ENCODE measurements at places on chromosomes 13 and 19.

DNA sequence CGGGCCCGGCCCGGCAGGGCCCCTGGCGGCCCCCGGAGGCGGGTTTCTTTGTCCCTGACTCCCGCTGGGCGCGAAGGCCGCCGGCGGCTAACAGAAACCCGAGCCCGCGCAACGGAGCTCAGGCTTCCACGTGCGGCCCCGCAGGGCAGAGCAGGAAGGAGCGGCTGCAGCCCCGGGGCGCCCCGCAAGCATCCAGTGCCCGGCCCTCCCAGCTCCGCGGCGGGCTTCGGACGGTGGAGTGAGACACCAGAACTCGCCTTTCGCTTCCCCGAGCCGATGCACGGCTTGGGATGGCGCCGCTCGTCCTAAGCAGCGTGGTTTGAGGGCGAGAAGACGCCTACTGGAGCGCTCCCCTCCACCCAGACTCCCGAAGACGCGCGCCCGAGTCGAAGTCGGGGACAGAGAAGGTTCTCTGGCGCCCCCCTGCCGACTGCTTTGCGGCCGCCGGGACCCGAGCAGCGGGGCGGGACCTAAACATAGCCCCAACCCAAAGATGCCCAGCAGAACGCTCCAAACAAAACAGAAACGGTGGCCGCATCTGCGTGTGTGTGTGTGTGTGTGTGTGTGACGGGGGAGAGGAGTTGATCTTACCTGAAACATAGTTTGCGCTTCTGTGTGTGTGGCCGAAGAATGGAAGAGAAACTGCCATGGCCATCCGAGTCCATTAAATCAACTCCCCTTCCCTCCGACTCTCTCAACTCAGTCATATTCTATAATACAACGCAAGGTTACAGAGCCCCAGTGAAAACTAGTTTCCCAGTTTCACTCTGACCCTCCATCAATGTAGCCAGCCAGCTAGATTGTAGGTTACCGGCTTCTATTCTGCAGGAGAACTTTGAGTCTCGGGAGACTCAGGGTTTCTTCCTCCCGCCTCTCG, 629 bp upstream of the FGF9 start:
- no peak for DNase-seq

- no peak for DNase-seq
These were observed 8.4 kb upstream of the IGFL1 start for GRCh38 chr19:46221152-46221551.

GRCh38 chr13:99264051-99264450, 5.9 kb upstream of the GPR18 start:
- no peak for DNase-seq

DNA sequence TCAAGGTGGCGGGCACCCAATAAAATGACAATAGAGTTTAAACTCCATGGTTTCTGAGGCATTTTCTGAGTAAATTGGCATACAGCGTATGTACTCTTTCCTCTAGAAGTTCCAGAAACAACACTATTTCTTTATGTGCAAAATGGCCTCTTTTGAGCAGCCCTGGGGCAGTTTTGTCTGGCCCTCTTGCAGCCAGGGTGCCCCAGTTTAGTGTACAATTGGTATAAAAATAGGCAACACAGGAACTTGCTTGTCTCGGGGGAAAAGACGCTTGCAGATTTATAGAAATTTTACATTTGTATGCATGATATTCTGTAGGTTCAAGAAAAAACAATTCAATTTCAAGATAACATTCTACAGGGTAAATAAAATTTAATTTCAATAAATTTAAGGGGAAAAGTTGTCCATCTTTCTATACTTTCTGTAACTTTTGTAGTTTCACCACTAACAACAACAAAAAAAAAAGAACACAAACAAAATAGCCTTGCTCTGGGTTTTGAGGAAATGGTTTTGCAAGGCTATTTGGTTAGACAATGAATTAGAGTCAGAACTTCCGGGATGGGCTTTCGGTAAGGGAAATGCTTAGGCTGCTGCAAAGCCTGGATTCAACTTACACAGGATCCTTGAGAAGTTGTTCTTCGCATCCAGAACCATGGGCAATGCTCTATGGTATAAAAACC, 45.3 kb downstream of the LRCH1 start:
- DNase-seq, result no peak

DNA sequence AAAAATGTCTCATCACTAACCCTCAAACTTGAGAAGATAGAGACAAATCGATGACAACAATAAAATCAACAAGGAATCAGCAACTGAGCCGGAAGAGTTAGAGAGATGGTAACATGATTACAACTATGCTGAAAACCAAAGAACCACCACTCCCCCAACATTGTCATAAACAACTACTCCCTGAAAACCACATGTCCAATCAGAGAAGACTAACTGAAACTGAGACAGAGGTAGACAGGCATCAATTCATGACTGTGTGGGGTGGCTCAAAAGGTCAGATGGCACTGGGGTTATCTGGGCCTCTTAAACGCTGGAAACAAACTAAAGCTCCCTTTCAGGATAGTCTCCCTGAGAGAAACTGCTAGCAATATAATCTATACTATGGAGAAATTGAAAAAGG, 488.8 kb downstream of the KCTD12 start:
- DNase-seq, result no peak

DNA sequence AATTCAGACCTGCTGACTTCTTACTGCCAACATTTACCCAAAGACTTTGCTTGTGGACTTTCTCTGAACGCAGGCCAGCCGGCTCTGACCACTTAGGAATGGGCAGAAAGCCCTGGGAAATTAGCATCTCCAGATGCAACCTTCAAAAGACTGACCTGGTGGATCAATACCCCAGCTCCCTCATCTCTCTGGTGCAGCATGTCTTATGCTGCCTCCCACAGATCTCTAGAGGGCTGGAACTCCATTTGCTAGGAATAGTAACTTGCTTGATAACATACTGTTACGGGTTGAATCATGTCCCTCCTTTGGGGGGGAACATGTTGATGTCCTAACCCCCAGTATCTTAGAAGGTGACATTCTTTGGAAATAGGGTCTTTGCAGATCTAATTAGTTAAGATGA, 12.9 kb upstream of the SLC25A41 start:
- no peak for DNase-seq

GRCh38 chr19:55169136-55169535, 2.7 kb upstream of the DNAAF3 start:
- DNase-seq, result no peak

DNA sequence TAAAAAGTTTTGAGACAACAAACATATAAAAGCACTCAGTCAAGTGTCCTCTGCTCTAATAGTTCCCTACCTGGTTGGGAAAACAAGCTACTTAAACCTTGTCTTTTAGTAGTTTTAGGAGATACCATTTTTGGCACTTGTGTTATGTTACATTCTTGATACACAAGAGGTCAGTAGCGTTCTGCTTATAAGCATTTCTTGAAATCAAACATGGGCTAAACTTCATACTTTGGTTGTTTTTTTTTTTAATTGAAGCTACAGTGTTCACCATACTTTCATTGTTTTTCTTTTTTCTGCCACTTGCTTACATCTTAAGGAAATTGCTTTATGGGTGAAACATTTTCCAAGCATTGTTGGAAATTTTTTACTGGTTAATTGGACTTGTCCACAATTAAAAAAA, 12.9 kb downstream of the NHLRC3 start:
- DNase-seq, result peak; percentile 3

- no peak for DNase-seq
These were observed 40.4 kb downstream of the LRCH1 start for GRCh38 chr13:46593398-46593797.

GRCh38 chr19:50818859-50819472, 4.6 kb downstream of the KLK1 start:
- DNase-seq, result no peak

DNA sequence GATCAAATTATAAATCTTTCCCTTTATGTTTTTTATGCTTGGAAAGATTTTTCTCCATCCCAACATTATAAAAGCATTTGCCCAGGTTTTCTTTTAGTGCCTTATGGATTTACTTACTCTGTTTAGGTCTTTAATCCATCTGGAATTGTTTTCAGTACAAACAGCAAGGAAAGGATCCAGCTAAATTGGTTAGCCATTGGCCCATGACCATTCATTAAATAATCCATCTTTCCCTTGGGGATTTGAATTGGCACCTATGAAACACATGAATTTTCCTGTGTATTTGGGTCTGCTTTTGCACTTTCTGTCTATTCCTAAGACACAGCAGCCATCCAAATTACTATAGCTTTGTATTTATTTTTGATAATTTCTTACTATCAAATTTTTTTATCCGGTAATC, 28.8 kb upstream of the SHKBP1 start:
- DNase-seq, result no peak

- DNase-seq, result no peak
These were observed 33.6 kb downstream of the CEBPG start for GRCh38 chr19:33407140-33407551.

DNA sequence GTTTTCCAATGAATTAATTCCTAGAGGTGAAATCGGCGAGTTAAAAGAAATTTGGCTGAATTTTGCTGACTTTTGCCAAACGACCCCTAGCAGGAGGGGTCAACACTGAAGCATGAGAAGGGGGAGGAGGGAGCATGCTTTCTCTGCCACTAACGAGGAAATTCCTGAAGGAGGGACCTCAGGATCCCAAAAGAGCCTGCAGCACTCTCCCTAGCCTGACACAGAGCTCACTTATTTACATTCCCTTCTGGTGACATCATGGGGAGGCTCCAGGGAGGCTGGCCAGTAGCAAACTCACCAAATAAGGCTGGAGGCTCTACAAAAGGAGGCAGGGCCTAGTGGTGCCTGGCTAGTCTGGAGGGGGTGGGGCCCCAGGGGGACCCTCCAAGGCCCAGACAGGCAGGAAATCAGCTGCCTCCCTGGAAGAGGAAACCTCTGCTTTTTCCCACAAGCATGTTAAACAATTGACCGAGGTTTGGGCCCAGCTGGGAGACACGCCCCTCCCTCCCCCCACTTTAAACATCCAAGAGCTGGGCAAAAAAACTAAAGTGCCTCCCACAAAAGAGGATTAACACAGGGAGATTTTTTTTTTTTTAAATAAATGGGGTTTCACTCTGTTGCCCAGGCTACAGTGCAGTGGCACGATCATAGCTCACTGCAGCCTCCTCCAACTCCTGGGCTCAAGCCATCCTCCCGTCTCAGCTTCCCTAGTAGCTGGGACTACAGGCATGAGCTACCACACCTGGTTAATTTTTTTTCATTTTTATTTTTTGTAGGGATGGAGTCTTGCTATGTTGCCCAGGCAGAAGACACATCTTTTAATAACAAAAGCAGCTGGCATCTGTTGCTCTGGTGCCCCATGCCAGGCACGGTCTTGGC, 2.1 kb downstream of the DAPK3 start:
- no peak for DNase-seq

GRCh38 chr19:14517840-14518505, at the start of gene DNAJB1:
TSS of gene DNAJB1 (minus strand) at chr19:14518397. CDS start at chr19:14518349, 48 bp downstream.
- DNase-seq, result peak; percentile 42

DNA sequence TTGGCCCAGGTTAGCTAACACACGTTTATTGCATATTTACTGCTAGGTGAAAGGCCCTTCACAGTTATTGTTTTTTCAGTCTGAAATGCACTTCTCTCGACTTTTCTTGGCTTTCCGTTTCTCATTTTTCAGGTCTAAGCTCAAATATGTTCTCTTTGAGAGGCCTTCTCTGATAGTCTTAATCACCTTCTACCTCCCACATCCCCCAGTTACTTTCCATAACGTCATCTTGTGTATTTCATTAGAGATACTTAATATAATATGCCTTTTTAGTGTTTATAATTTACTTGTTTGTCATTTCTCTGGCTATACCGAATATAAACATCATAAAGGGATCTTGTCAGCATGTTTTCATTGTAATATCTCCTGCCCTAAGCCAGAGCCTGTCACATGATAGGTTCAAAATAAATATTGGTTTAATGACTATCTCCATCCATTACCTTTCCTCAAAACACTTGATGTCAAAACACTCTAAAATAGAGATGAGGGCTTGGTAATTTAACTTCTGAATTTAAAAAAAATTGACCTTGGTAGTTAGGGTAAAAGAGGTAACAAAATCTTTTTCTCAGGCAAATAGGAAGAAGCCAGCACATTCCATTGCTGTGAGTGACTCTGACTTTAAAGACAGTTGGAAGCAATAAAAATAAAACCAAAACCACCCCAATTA, 168.6 kb upstream of the RFC3 start:
- no peak for DNase-seq
